ENCODE measurements at places on chromosomes 11 and 22. TPM values are rescaled to one million over a fixed set of nuclear protein-coding genes. Genes with fewer than 3 reads are reported as not detected.
A peak's percentile ranks its signal among the peaks of the same experiment; 100 is the strongest.

- peak; percentile 21 for DNase-seq
Measured at GRCh38 chr11:15867871-15868270, 488.5 kb downstream of the SOX6 start.

Gene LMNTD2
- polyA plus RNA-seq = 1.8 TPM

DNA sequence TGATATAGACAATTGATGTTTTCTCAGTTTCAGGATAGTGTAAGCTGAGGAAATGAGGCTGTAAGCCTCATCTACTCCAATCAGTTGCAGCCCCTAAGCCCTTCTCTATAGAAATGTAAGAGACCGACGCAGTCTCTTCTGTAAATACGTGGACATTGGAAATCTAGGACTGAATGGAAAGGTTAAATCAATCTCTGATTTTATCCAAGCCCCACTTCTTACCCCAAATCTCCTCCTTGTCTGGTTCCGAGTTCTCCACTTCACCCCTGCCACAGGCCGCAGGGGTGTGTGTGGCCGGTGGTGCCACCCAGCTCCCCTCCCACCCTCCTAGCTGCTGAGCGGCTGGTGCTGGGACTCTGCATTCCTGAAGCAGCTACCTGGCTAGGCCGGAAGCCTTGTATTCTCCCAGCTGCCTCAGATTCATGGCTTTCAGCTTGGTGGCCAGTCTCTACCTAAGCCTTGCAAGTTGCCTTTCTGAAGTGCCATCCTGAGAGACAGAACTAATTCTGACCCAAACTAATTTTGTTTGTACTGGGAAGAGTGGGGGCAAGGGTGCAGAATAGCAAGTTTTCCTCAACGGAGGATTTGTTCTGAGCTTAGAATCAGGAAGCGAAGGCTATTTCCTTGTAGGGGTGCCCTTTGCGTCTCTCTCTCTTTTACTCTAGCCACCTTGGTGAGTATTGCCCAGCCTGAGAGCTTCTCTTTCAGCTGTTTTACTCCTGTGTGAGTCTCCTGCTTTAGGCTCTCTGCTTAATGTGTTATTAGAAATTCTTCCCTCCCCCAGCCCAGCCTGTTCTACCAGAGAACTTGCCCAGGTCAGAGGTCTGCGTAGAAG, 749 bp downstream of the VWA5A start:
- peak; percentile 12 for DNase-seq

Gene GAS2
- 0.92 TPM for polyA plus RNA-seq

Gene PRR5
- polyA plus RNA-seq = 12.9 TPM

GRCh38 chr11:75429902-75430713, 2.9 kb downstream of the KLHL35 start:
- DNase-seq = peak; percentile 58

Gene KCNJ5
- 1.7 TPM for polyA plus RNA-seq

GRCh38 chr11:88016392-88017170, 158.7 kb downstream of the RAB38 start:
- peak; percentile 66 for DNase-seq

- no peak for DNase-seq
Measured at GRCh38 chr22:37566329-37566837, 6.1 kb downstream of the CDC42EP1 start.

- DNase-seq = no peak
Measured at GRCh38 chr22:32961497-32961896, 96.7 kb downstream of the SYN3 start.

Gene MYRF
- 0.16 TPM for polyA plus RNA-seq

GRCh38 chr22:23649071-23649501, 17.0 kb upstream of the DRICH1 start:
- DNase-seq = no peak

- DNase-seq = no peak
Measured at GRCh38 chr11:128294671-128295050, 292.7 kb downstream of the ETS1 start.

DNA sequence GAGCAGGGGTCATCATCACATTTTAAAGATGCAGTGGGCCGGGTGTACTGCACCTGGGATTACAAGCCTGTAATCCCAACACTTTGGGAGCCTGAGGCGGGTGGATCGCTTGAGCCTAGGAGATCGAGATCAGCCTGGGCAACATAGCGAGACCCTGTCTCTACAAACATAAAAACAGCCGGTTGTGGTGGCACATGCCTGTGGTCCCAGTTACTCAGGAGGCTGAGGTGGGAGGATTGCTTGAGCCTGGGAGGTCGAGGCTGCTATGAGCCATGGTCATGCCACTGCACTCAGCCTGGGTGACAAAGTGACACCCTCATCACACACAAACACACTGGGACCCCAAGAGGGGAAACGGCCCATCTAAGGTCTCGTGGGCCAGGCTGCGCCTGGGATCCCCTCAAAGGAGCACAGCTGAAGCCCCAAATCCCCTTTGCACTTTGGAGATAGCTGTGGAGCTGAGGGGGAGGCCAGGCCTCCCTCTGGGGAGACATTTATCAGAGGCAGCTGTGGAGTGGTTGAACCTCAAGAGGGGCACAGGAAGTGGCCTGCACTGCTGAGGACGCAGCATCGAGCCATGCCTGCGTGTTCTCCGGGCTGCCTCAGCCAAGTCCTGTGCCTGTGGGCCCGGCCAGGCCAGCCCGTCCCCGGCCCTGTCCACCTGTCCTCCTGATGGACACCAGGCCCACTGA, 27.5 kb downstream of the OSBPL5 start:
- no peak for DNase-seq

Gene ALX4
- polyA plus RNA-seq = not detected

GRCh38 chr11:44730775-44731174, 4.0 kb downstream of the TSPAN18 start:
- DNase-seq = no peak

- no peak for DNase-seq
Measured at GRCh38 chr11:35223371-35223796, 84.4 kb downstream of the CD44 start.

DNA sequence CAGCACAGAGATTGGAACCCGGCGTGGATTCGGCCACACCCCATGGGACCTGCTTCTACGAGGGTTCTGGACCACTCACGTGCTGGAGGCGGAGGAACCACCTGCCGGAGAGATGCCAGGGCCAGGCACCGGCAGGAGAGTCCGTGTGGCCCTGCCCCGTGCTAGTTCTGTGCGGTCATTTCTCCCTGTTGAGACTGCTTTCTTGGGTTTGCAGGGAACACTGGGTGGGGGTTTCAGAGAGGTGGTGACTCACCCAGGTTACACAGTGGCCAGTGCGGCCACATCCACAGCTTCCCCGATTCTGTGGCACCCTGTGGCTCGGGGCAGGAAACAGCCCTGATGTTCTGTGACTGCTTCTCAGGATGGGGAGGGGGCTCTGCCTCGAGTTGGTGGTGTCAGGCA, 3.6 kb upstream of the PHLDA2 start:
- DNase-seq = peak; percentile 87

Gene APOL4
- not detected for polyA plus RNA-seq

Gene OR5B2
- not detected for polyA plus RNA-seq

- DNase-seq = no peak
Measured at GRCh38 chr11:5994791-5995190, 8.0 kb upstream of the OR52L1 start.

DNA sequence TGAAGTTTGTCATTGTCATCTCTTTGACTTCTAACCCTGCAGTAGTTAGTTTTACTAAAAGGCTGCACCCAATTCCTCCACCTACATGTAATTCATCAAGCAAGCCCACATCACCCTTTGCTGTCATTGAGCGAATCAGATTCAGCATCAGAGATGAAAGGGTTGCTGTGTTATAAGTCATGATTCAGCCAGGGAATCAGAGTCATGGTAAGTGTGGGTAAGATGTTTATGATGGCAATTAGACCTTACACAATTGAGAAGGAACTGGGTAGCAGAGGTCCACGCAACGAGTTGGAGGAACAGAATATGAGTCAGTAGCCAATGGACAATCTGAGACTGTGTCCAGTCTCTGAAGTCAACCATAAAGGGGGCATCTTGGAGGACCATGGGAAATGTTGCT, 162.8 kb upstream of the SNX19 start:
- DNase-seq = peak; percentile 38

DNA sequence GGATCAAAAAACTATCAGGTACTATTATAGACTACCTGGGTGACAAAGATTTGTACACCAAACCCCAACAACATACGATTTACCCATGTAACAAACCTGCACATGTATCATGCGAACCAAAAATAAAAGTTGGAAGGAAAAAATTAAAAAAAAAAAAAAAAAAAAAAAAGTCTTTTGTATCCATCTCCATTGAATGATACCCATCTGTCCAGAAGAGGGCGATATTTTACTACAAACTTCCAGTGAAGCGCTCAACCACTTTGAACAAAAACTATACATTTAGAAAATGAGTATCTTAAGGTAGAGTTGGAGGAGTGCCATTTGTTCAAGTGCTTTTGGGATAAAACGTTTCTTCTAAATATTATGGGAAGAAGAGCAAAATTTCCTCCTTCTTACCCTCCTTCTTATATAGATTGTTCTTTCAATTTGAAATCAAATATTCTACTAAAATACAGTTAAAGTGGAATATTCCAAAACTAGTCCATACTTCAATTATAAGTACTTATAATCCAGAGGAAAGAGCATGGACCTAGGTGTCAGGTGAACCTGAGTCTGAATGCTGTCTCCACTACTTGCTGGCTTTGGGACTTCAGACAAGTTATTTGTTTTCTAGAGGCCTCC, 23.3 kb downstream of the ARL14EP start:
- peak; percentile 25 for DNase-seq

Gene TRMU
- 28.0 TPM for polyA plus RNA-seq

Gene NXPE2
- polyA plus RNA-seq = 0.05 TPM

Gene ARHGEF17
- 12.1 TPM for polyA plus RNA-seq

Gene PGA5
- polyA plus RNA-seq = not detected

DNA sequence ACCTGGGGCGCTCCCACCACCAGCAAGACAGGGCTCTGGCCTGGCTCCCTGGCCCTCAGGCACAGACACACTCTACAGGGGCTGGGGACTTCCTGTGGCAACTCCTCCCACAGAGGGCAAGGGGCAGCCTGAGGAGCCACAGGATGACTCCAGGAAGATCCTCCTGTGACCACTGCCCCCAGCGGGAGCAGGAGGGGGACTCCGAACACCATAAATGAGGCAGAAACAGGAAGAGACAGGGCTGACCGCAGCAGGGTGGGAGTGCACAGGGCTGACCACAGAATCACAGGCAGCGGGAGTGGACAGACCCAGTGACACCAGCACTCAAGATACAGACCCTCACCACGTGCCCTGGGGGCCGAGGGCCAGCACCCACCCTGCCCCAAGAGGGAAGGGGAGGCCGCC, 10.8 kb downstream of the ARAP1 start:
- DNase-seq = no peak

DNA sequence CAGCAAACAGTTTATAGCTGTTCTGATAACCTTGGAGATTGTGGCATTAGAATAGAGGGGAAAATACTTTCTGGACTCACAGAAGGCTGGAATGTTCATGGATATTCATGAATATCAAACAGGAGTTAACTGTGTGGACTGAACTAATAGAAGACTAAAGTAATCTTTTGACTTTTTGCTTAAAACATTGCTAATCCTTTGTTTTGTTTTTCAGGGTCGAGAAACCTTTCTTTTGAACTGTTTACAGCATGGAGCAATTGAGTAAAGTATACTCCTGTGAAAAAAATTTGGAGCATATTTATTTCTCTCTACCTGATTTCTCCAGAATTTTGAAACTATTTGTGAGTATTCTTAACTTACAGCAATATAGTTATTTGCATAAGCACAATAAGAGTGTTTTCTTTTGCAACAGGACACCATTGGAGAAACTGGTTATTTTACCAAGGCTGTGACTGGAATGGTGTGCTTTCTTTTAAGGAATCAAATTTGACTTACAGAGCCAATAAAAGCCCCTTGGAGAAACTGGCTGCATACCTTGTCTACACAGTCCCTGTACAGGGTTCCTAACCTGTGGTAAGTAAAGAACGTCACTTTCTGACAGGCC, 821.6 kb downstream of the TBC1D22A start:
- DNase-seq = no peak

Gene LUZP2
- not detected for polyA plus RNA-seq
